ENCODE measurements at places on chromosomes 4 and X.
A peak's percentile ranks its signal among the peaks of the same experiment; 100 is the strongest.

- H3K4me3 ChIP-seq: no peak overlapping the region
- H3K36me3 ChIP-seq: no peaks in the 10 kb centered on the region
- no peaks in the 10 kb centered on the region for H3K4me1 ChIP-seq
- no peak overlapping the region for H3K27ac ChIP-seq
- H3K27me3 ChIP-seq: no peaks in the 10 kb centered on the region
Observed at GRCh38 chr4:5448221-5448620, 260.1 kb downstream of the EVC2 start.

- DNase-seq: no peak
- no peak overlapping the region for H3K4me3 ChIP-seq
- H3K4me1 ChIP-seq: no peaks in the 10 kb centered on the region
- H3K27ac ChIP-seq: no peak overlapping the region
- no peaks in the 10 kb centered on the region for H3K36me3 ChIP-seq
Observed at GRCh38 chrX:57929373-57929772, 19.1 kb upstream of the ZXDA start.

DNA sequence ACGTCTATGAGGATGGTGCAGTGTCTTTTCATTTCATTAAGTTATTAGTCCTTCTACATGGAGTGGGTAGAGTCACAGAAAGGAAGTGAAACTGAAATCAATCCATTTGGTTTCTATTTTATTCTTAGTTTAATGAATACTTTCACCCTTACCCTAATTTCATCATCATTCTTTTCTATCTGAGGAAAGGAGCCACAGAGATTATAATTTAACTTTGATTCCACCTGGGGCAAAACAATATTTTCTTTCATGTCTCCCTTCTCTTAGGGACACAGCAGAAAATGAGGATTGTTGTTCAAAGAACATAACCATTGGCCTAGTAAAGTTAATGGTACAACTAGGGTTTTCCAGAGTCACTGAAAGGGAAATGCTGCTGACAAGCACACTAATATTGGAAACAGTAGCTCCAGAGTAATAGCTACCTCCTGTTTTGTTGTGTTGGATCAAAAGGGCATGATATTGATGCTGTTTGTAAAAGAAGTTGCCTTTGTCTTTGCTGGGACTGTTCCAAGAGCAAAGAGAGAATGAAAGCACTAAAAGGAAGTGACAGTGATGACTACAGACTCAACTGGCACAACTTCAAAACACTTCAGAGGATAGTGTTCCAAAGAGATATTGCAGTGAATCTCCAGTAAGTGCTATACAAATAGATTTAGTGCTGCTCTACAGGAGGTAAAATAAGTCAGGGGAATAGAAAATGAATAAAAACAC lies 247.1 kb upstream of the PITX2 start:
- no peak overlapping the region for H3K27ac ChIP-seq
- no peak for DNase-seq
- H3K4me1 ChIP-seq: no peaks in the 10 kb centered on the region
- no peak overlapping the region for H3K4me3 ChIP-seq
- H3K36me3 ChIP-seq: no peaks in the 10 kb centered on the region

GRCh38 chr4:142331132-142331531 lies 515.0 kb downstream of the INPP4B start:
- H3K4me3 ChIP-seq: no peak overlapping the region
- no peaks in the 10 kb centered on the region for H3K27me3 ChIP-seq
- H3K36me3 ChIP-seq: no peaks in the 10 kb centered on the region
- no peak for DNase-seq
- H3K4me1 ChIP-seq: peaks cover 33% of the 10 kb centered on the region
- peak overlapping the region; percentile 28 for H3K27ac ChIP-seq

DNA sequence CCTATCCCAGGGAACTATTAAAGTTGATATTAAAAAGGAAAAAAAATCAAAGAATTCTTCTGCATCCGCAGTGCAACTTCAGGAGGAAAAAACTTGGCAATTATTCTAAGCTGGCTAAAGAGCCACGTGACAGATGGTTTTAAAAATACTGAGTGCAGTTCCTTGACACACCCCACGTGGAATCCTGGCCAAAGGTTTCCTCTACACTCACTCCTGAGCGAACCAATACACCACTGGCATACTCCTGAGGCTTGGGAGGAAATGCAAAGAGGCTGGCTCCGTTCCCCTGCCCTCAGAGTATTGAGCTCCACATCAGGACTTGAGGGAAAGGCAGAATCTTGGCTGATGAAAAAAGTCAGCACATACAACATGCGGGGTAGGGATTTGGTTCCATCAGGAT lies 133.8 kb upstream of the ATP6AP2 start:
- H3K4me3 ChIP-seq: no peak overlapping the region
- no peak for DNase-seq
- H3K27me3 ChIP-seq: no peaks in the 10 kb centered on the region
- H3K4me1 ChIP-seq: no peaks in the 10 kb centered on the region
- H3K27ac ChIP-seq: no peak overlapping the region
- no peaks in the 10 kb centered on the region for H3K36me3 ChIP-seq

DNA sequence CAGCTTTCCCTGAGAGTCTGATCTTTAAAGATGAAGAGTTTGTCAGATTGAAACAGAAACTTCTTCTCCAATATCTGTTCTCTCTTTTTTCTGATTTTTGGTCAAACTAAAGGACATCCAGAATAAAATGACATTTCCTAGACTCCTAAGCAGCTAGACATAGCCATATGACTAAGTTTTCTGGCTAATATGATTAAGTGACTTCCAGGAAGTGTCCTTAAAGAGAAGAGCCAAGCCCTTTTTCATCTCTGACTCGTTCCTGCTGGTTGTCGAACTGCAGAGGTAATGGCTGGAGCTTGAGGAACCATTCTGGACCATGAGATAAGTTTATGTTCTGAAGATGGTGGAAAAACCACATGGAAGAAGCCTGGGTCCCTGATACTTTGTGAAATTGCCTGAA lies 546.0 kb downstream of the BCOR start:
- no peaks in the 10 kb centered on the region for H3K36me3 ChIP-seq
- no peak overlapping the region for H3K27ac ChIP-seq
- no peak for DNase-seq
- H3K4me3 ChIP-seq: no peak overlapping the region

DNA sequence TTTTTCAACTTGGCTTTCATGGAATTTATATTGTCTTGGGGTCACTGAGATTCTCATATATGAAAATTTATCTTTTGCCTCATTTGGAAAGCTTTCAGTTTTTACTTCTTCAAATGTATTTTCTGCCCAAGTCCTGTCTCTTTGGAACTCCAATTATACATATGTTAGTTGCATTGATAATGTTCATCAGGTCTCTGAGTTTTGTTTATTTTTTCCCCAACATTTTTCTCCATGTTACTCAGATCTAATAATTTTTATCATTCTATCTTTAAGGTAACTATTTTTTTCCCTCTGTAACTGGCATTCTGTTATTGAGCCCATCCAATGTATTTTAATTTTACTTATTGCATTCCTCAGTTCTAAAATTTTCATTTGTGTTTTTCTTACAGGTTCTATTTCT lies 10.7 kb upstream of the TRO start:
- no peak overlapping the region for H3K4me3 ChIP-seq
- H3K27me3 ChIP-seq: no peaks in the 10 kb centered on the region

DNA sequence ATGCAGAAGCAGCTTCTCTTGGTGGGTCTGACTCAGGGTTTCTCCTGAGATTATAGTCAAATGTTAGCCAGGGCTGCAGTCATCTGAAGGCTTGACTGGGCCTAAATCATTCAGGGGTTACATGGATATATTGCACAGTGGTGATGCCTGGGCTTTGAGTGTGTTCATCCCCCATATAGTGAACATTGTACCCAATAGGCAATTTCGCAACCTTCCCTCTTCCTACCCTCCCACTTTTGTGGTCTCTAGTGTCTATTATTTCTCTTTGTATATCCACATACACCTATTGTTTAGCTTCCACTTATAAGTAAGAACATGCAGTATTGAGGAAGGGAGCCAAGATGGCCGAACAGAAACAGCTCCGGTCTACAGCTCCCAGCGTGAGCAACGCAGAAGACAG lies 90.3 kb upstream of the CAMK2D start:
- H3K27me3 ChIP-seq: no peaks in the 10 kb centered on the region
- no peak overlapping the region for H3K4me3 ChIP-seq
- no peaks in the 10 kb centered on the region for H3K36me3 ChIP-seq
- no peak for DNase-seq
- no peaks in the 10 kb centered on the region for H3K4me1 ChIP-seq

- no peaks in the 10 kb centered on the region for H3K36me3 ChIP-seq
- H3K4me1 ChIP-seq: no peaks in the 10 kb centered on the region
- H3K4me3 ChIP-seq: no peak overlapping the region
- no peak overlapping the region for H3K27ac ChIP-seq
Observed at GRCh38 chr4:116638592-116638991, 446.8 kb downstream of the TRAM1L1 start.

DNA sequence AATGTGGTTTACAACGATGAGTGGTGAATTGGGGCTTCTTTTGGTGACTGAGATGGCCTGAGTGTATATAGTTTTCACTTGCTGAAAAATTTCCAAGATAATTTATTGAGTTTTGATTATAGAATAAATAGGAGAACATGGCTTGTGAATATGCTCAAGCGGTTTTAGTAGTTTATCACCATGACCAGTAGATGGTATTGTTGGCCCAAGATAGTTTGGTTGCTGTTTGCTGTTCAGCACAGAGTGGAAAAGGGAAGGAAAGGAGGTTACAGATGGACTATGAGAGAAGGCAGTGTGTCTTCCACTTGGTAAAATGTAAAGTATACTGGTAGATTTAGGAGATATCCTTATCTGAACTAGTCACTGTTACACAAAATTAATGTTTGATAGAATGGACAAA lies 55.8 kb upstream of the POU4F2 start:
- no peaks in the 10 kb centered on the region for H3K4me1 ChIP-seq
- no peaks in the 10 kb centered on the region for H3K36me3 ChIP-seq
- no peak overlapping the region for H3K4me3 ChIP-seq

- no peak for DNase-seq
- H3K36me3 ChIP-seq: no peaks in the 10 kb centered on the region
- H3K27me3 ChIP-seq: no peaks in the 10 kb centered on the region
- H3K27ac ChIP-seq: no peak overlapping the region
Observed at GRCh38 chr4:113674733-113675132, 86.8 kb downstream of the CAMK2D start.

GRCh38 chr4:57110640-57111511 lies 691 bp upstream of the IGFBP7 start:
- H3K27me3 ChIP-seq: no peaks in the 10 kb centered on the region
- no peaks in the 10 kb centered on the region for H3K4me1 ChIP-seq
- no peak for DNase-seq
- H3K27ac ChIP-seq: peak overlapping the region; percentile 95

- peaks cover 12% of the 10 kb centered on the region for H3K4me1 ChIP-seq
- DNase-seq: no peak
- H3K36me3 ChIP-seq: no peaks in the 10 kb centered on the region
- no peak overlapping the region for H3K27ac ChIP-seq
- H3K27me3 ChIP-seq: no peaks in the 10 kb centered on the region
- no peak overlapping the region for H3K4me3 ChIP-seq
Observed at GRCh38 chrX:41082783-41083182, 2.5 kb upstream of the USP9X start.

DNA sequence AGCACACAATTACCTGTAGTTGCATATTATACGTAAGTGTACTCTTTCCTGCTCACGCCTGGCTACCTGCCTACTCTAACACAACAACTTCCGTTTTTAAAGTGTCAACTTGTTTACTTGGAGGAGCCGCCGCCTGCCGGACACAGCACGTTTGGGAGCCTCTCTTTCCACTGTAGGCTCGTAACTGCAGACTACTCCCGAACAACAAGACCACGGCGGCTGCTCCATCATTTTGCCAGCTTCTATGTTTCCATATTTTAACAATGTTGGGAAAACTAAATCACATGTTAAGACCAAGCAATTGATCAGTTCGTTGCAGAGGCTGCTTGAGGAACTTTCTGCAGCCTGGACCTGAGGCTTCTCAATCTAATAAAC lies 841 bp downstream of the MTNR1A start:
- no peaks in the 10 kb centered on the region for H3K27me3 ChIP-seq
- H3K36me3 ChIP-seq: no peaks in the 10 kb centered on the region
- peaks cover 5% of the 10 kb centered on the region for H3K4me1 ChIP-seq
- H3K4me3 ChIP-seq: no peak overlapping the region
- H3K27ac ChIP-seq: no peak overlapping the region

GRCh38 chr4:54090804-54091623 lies 8.9 kb upstream of the GSX2 start:
- H3K4me1 ChIP-seq: peaks cover 22% of the 10 kb centered on the region
- H3K27me3 ChIP-seq: peaks cover 10% of the 10 kb centered on the region
- H3K27ac ChIP-seq: no peak overlapping the region
- H3K36me3 ChIP-seq: no peaks in the 10 kb centered on the region

GRCh38 chr4:16897991-16898827 lies at the start of gene LDB2:
Gene LDB2, minus strand, starts transcription at chr4:16898645.
- DNase-seq: peak; percentile 94
- H3K27me3 ChIP-seq: no peaks in the 10 kb centered on the region
- peak within 1 kb of the TSS; percentile 58 for H3K4me3 ChIP-seq
- H3K4me1 ChIP-seq: no peaks in the 10 kb centered on the region

- H3K4me1 ChIP-seq: no peaks in the 10 kb centered on the region
- H3K36me3 ChIP-seq: no peaks in the 10 kb centered on the region
- no peak overlapping the region for H3K4me3 ChIP-seq
- DNase-seq: no peak
- H3K27ac ChIP-seq: no peak overlapping the region
Observed at GRCh38 chr4:169338241-169338640, 67.5 kb upstream of the SH3RF1 start.

- no peaks in the 10 kb centered on the region for H3K27me3 ChIP-seq
- no peaks in the 10 kb centered on the region for H3K36me3 ChIP-seq
- H3K4me3 ChIP-seq: no peak overlapping the region
- no peak for DNase-seq
- H3K27ac ChIP-seq: no peak overlapping the region
Observed at GRCh38 chr4:52606726-52607125, 52.4 kb downstream of the USP46 start.

GRCh38 chr4:152480326-152480725 lies 55.6 kb downstream of the FBXW7 start:
- H3K36me3 ChIP-seq: no peaks in the 10 kb centered on the region
- H3K4me3 ChIP-seq: no peak overlapping the region
- no peaks in the 10 kb centered on the region for H3K27me3 ChIP-seq
- H3K4me1 ChIP-seq: no peaks in the 10 kb centered on the region
- DNase-seq: no peak

DNA sequence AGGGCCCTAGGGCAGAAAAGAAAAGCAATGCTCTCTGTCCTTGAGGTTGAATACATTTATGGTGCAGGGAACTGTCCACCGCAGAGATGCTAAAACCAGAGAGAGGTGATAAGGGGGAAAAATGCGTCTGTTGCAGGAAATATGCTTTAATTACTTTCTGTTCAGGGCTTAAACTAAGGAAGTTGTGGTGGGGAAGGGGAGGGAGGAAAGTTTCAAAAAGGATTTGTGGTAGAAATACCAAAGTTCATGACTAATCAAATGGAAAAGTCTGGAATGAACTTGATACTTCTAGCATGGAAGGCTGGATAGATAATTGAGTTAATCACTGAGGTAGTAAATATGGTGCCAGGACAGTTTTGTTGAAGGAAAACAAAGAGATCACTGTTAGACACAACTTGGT lies 99.0 kb downstream of the ASB9 start:
- H3K36me3 ChIP-seq: no peaks in the 10 kb centered on the region
- no peak for DNase-seq
- no peak overlapping the region for H3K4me3 ChIP-seq
- H3K27me3 ChIP-seq: no peaks in the 10 kb centered on the region
- no peaks in the 10 kb centered on the region for H3K4me1 ChIP-seq
